Activated CD8-positive, alpha-beta T cell treated with anti-CD3 and anti-CD28 coated beads, Interleukin-2, amount 10 ng/mL, durations not matched to agents 7 days and 5 days (primary cell): ENCODE measurements at places on chromosomes 11 and 22.

- H3K27me3 ChIP-seq = peaks cover 37% of the 10 kb centered on the region
- no peaks in the 10 kb centered on the region for H3K4me1 ChIP-seq
- H3K27ac ChIP-seq = no peak overlapping the region
- no peak overlapping the region for H3K4me3 ChIP-seq
- no peaks in the 10 kb centered on the region for H3K36me3 ChIP-seq
Observed at GRCh38 chr11:130166457-130166784, 6.8 kb downstream of the ST14 start.

DNA sequence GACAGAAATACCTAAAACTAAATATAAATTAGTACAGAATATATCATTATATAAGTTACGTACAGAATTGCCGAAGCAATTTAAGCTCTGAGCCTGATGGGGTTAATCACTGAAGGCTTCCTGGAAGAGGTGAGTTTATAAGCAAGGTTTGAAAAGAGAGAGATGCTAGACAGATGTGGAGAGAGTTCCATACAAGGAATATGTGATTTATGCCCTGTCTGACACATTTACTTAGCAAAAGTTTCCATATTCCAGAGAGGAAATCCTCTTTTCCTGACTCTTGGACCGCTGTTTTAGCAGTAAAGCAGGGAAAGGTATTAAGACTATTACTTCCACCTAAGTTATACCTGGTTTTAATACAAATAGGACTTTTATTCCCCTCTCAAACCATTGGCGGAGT is 65.1 kb downstream of the DBX1 start:
- DNase-seq = no peak
- peaks cover 9% of the 10 kb centered on the region for H3K4me1 ChIP-seq
- no peak overlapping the region for H3K27ac ChIP-seq
- no peak overlapping the region for H3K4me3 ChIP-seq
- no peaks in the 10 kb centered on the region for H3K36me3 ChIP-seq

GRCh38 chr11:116037861-116038260 is 533.6 kb upstream of the CADM1 start:
- H3K27me3 ChIP-seq = no peaks in the 10 kb centered on the region
- H3K4me1 ChIP-seq = no peaks in the 10 kb centered on the region
- H3K27ac ChIP-seq = no peak overlapping the region
- no peak for DNase-seq
- no peaks in the 10 kb centered on the region for H3K36me3 ChIP-seq

- H3K4me1 ChIP-seq = no peaks in the 10 kb centered on the region
- no peaks in the 10 kb centered on the region for H3K27me3 ChIP-seq
- H3K36me3 ChIP-seq = no peaks in the 10 kb centered on the region
- H3K4me3 ChIP-seq = no peak overlapping the region
Observed at GRCh38 chr22:36579441-36579840, 50.5 kb upstream of the EIF3D start.

GRCh38 chr11:20041499-20041898 is 118.8 kb downstream of the DBX1 start:
- H3K4me3 ChIP-seq = no peak overlapping the region
- no peak for DNase-seq
- no peaks in the 10 kb centered on the region for H3K36me3 ChIP-seq
- no peaks in the 10 kb centered on the region for H3K4me1 ChIP-seq

GRCh38 chr22:25475257-25476022 is 89.0 kb upstream of the GRK3 start:
- no peaks in the 10 kb centered on the region for H3K27me3 ChIP-seq
- peaks cover 9% of the 10 kb centered on the region for H3K4me1 ChIP-seq
- no peak overlapping the region for H3K27ac ChIP-seq
- no peak overlapping the region for H3K4me3 ChIP-seq
- no peak for DNase-seq

DNA sequence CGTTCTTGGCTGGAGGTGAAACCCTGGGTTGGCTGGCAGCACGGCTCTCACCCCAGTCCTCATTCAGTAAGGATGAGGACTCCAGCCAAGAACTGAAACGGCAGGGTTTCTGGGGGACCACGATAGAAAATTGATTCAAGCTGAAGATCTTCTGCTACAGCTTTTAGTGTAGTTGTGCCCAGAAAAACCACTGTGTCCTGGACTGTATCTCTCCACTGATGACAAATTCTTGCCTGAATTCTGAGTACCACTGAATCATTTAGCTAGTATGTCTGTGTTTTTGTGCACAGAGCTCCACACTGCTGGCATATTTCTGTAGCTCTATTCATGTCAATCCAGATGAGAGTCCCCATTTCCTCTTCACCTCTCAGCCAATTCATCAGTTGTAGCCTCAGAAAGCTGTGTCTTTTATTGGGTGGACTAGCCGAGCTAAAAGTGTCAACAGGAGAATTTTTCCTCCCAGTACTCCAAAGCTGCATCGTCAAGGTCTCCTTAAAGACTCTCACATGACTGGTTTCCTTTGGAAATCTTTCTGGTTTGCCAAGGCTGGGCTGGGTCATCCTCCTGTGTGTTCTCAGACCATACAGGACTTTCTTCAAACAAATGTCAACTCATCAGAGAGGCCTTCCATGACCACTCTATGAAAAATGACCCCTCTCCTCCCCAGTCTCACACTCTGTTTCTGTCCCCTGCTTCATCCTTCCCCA is 144.6 kb downstream of the LDLRAD3 start:
- no peak for DNase-seq
- H3K36me3 ChIP-seq = no peaks in the 10 kb centered on the region
- H3K4me1 ChIP-seq = peaks cover 8% of the 10 kb centered on the region
- peaks cover 25% of the 10 kb centered on the region for H3K27me3 ChIP-seq
- no peak overlapping the region for H3K4me3 ChIP-seq

DNA sequence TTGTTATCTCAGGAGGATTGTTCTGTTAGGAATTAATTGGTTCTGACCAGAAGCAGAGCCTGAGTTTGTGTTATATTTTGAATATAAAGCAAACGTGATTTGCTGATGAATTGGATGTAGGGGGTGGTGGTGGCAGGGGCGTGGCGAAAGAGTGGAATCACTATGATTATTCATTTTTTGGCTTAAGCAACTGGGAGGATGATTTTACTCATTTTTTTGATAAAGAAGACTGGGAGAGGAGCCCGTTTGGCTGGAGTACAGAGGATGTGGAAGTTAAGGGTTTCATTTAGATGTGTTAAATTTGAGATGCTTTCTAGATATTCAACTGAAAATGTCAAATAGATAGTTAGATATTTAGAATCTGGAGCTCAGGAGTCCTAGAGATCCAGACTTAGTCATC is 83.4 kb upstream of the MYO18B start:
- H3K4me1 ChIP-seq = peaks cover 12% of the 10 kb centered on the region
- H3K36me3 ChIP-seq = peaks cover 37% of the 10 kb centered on the region
- no peak for DNase-seq
- no peaks in the 10 kb centered on the region for H3K27me3 ChIP-seq
- no peak overlapping the region for H3K27ac ChIP-seq

DNA sequence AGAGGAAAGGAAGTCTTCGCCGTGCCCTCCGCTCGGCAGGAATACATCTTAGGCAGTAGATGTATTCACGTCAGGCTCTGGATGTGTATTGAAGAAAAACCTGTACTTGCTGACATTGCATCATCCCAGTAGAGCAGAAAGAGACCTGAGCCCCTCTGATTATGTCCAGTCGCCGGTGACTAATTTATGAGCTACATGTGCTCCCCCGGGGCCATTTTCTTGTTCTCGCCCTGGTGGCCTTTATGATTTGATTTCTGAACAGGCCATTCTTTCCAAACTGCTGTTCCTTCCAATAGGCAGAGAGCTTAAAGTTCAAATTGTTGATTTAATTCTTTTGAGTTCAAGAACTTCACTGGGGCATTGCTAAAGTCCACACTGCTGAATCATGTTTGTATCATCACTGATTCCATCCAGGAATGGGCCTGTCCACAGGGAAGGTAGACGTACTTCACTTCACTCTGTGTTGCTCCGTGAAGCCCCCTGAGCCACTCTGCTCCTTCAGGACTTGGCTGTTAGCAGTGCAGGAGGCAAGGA is 137.3 kb upstream of the RASSF10 start:
- H3K27me3 ChIP-seq = peaks cover 14% of the 10 kb centered on the region
- H3K36me3 ChIP-seq = no peaks in the 10 kb centered on the region
- H3K27ac ChIP-seq = no peak overlapping the region
- DNase-seq = no peak
- H3K4me1 ChIP-seq = no peaks in the 10 kb centered on the region

DNA sequence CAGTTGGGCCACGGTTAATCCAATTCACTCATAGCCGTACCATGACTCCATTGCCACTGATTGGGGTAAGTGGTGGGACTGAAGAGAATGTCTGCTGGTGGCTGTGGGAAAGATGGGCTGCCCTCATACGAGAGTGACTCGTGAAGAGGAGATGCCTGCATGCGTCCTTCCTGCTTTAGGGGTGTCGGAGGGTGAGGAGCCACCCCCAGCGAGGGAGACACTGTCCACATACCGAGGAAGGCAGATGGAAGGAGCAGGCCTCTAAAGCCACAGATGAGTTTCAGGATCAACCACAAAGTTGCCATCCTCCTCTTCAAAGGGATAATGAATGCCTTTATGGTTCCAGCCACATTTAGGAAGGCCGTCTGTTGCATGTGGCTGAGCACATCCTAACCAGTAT is 83.2 kb downstream of the GRIK4 start:
- peaks cover 10% of the 10 kb centered on the region for H3K27me3 ChIP-seq
- no peaks in the 10 kb centered on the region for H3K4me1 ChIP-seq
- DNase-seq = no peak
- no peaks in the 10 kb centered on the region for H3K36me3 ChIP-seq
- H3K4me3 ChIP-seq = no peak overlapping the region

GRCh38 chr11:11636671-11637070 is 14.9 kb upstream of the GALNT18 start:
- H3K4me3 ChIP-seq = no peak overlapping the region
- peaks cover under 1% of the 10 kb centered on the region for H3K27me3 ChIP-seq
- no peaks in the 10 kb centered on the region for H3K36me3 ChIP-seq
- H3K4me1 ChIP-seq = no peaks in the 10 kb centered on the region
- H3K27ac ChIP-seq = no peak overlapping the region
- no peak for DNase-seq

DNA sequence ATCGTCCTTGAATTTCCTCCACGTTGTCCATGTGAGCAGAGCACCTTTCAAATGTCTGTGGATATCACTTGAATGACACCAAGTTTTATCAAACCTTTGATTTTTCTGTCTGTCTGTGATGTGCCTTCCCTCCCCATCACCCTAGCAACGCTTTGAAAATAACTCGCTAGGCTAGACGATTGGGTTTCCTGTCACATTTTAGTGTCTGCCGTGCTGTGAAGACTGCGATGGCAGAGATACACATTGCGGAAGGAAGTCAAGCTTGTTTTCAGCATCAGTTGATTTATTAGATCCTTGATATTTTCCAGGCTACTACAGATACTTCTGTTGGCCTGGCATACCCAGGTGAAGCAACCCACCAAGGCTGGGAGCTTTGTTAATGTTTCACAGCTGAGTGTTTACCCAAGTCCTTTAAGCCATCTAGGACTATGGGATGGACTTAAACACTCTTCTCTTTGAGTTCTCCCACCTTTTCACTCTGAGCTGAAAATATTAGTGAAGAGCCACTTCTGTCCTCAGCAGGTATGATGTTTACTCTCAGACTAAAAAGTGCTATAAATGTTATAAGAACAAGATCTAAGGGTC is 93.6 kb upstream of the CD44 start:
- peaks cover 44% of the 10 kb centered on the region for H3K36me3 ChIP-seq
- DNase-seq = peak; percentile 90
- H3K4me3 ChIP-seq = peak overlapping the region; percentile 73
- no peaks in the 10 kb centered on the region for H3K27me3 ChIP-seq

GRCh38 chr11:7348432-7349304 is 97.0 kb downstream of the SYT9 start:
- H3K27me3 ChIP-seq = peaks cover 5% of the 10 kb centered on the region
- no peaks in the 10 kb centered on the region for H3K4me1 ChIP-seq
- no peak overlapping the region for H3K27ac ChIP-seq
- no peak overlapping the region for H3K4me3 ChIP-seq
- no peak for DNase-seq

DNA sequence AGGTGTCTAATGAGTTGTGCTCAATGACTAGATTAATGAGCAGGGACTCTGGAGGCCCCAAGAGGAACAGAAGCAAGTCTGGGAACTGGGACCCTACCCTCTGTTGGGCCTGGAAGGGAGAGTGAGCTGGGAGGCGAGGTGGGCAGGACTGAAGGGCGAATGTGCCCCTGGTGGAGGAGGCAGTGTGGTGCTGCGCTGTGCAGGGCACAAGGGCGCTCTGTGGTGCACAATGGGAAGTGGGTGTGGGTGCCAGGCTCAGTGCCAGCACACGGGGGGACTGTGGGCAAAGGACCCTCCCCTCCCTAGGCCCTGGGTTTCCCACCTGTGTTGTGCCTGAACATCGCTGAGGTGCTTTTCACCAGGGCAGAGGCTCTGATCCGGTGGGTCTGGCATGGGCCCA is 57.5 kb upstream of the TTLL12 start:
- no peaks in the 10 kb centered on the region for H3K36me3 ChIP-seq
- no peak for DNase-seq
- no peaks in the 10 kb centered on the region for H3K4me1 ChIP-seq
- H3K27me3 ChIP-seq = no peaks in the 10 kb centered on the region

DNA sequence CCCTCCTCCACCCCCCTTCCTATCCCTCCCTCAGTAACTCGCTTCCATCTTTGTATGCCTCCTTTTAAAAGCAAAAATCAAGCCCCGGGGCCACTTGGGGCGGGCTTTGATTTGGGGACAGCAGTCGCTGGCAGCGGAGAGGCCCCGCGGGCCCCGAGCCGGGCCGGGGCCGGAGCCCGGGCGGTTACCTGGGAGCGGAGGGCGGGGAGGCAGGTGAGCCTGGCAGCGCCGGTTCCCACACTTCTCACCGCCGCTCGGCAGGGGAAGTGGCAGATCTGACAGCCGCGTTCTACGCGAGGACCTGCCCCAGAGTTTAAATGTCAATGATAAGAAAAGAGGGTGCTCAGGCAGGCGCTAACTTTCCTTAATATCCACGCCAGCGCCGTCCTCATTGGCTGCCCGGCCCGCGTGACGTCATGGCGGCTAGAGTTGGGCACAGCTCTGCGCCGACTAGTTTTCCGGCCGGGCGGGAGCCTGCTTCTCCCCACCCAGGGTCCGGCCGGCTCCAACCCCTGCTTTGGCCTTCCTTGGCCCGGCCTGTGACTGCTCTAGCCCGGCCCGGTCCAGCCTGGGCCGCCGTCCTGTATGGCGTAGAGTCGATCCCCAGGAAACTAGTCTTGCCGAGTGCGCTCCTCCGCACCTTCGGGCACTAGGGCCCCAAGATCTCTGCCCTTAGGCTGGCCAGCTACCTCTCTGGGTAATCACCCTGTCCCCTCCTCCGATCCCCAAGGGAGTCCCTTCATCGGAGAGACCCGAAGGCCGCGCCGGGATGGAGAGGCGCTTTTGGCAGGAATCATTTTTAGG is 6.7 kb upstream of the PAX6 start:
- peaks cover 70% of the 10 kb centered on the region for H3K27me3 ChIP-seq
- peak overlapping the region; percentile 52 for H3K27ac ChIP-seq
- no peak for DNase-seq
- H3K4me1 ChIP-seq = peaks cover 18% of the 10 kb centered on the region
- H3K4me3 ChIP-seq = peak overlapping the region; percentile 31
